Jurkat, Clone E6-1 (cell line): ENCODE measurements at places on chromosomes 6 and 20.
A peak's percentile ranks its signal among the peaks of the same experiment; 100 is the strongest.

DNA sequence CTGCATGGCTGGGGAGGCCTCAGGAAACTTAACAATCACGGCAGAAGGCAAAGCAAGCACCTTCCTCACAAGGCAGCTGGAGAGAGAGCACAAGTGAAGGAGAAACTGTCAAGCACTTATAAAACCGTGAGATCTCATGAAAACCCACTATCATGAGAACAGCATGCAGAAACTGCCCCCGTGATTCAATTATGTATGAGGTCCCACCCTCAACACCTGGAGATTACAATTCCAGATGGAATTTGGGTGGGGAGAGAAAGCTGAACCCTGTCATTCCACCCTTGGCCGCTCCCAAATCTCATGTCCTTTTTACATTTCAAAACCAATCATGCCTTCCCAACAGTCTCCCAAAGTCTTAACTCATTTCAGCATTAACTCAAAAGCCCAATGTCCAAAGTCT, 107.2 kb upstream of the ECI2 start:
- no peak for DNase-seq

GRCh38 chr6:129115471-129115870, 232.5 kb downstream of the LAMA2 start:
- no peak for DNase-seq

DNA sequence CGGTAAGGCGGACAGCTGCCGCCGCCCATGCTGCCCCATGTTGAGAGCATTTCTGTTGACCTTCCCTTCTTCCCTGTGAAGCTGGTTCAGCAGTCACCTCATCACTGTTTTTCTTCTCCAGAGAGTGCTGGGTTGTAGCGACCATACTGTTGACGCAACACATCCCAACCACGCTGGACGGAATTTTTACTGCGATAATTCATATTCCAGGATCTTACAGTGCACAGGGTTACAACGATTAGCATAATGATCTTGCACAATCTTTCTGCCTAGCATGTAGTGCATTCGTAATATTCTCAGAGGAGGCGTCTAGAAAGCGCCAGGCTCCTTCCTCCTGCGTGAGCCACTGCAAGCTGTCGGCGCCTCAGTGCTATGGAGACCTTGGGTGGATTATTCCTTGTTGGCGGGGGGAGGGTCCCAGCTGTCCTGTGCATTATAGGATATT, 137.0 kb downstream of the MTHFD1L start:
- no peak for DNase-seq

GRCh38 chr6:156009656-156010055, 554.0 kb upstream of the NOX3 start:
- no peak for DNase-seq

- no peak for DNase-seq
These were observed 48.1 kb upstream of the SNAP91 start for GRCh38 chr6:83757021-83757420.

GRCh38 chr6:92110403-92110802, 1309.0 kb downstream of the EPHA7 start:
- no peak for DNase-seq

DNA sequence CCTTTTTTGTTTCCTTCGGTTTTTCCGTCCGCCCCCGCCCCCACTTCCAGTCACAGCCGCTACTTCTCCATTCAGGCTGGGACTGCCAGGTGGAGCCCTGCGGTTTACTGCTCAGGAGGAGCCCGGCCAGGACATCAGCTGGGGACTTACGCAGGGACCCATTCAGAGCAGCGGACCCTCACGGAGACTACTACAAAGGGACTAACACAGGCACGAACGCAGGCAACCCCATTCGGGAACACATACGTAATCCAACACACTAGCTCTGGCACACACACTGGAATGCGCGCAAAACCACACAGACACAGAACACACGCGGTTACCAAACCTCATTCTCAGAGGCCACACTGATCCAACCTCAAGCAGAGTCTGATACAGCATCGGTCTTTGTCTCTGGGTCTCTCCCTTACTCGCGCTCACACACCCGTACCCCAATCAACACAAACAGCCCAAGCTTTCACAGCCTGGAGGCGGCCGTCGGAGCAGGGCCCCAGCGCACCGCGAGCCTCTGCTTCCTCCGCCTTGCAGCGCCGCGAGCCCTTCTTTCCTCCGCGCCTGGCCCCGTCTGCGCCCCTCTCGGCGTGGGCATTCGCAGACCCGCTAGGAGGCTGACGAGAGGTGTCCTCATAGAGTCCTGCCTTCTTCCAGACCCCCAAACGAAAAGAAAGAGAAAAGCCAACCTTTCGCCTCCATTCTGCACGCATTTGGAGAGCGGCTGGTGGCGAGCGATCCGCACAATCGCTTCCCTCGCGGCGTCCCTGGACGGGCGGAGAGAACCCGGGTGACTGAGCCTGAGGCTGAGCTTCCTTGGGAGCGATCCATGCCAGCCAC, 1.1 kb upstream of the SLC32A1 start:
- peak; percentile 42 for DNase-seq

DNA sequence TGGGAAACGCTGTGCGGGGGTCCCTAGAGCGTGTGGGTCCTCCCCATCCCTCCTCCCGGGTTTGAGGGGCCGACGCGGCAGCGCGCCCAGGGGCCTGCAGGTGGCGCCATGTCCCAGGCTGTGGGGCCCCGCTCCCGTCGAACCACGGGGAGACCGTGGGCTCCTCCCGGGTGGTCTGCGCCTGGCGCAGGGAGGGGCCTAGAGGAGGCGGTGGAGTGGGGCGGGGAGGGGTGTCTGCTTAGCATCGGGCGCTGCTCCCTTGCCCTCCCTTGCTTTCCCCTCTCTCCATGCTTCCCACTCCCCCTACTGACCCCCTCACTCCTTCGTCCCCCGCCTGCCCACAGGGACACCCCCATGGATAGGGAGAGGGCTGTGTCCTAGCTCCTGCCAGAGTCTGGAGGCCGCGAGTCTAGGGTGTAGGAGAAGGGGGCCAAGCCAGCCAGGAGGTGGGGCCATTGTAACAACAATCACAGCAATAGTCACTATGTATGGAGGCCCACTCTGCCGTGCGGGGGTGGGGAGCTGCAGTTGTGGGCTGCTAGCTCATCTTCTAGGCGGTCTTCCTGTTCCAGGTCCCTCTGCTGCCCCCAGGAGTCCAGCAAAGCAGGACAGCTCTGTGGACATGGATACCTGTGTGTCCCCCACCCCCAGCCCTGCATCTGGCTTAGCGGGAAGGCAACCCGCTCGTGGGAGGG, 51.7 kb downstream of the CHMP4B start:
- peak; percentile 40 for DNase-seq
